ENCODE measurements at places on chromosomes 6 and 20.

DNA sequence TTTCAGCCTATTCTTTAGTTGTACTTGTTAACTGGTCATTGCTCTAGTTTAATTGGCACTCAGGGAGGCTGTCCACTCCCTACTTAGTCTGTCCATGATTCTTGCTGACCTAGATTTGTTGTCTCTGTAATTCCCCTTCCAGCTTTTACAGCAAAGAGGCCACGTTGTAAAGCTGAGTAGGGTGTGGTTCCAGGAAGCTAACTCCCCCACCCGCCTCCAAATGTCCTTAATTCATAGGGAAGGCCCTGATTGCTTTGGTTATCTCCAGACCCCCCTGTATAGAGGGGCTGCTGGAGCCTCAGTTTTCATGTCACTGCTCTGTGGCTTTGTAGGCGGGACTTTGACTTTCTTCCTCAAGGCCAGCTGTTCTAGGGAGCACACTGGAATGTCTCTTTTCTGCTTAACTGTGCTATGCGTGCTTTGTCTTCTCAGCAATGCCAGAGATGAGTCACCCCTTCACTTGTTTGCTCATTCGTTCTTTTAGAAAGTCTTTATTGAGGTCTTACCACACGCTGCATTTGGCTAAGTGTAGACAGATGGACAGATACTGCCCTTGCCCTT is 175.1 kb upstream of the JAG1 start:
- H3K27me3 ChIP-seq, result no peaks in the 10 kb centered on the region
- no peak for DNase-seq
- H3K4me1 ChIP-seq, result no peaks in the 10 kb centered on the region
- no peak overlapping the region for H3K27ac ChIP-seq
- H3K36me3 ChIP-seq, result no peaks in the 10 kb centered on the region

DNA sequence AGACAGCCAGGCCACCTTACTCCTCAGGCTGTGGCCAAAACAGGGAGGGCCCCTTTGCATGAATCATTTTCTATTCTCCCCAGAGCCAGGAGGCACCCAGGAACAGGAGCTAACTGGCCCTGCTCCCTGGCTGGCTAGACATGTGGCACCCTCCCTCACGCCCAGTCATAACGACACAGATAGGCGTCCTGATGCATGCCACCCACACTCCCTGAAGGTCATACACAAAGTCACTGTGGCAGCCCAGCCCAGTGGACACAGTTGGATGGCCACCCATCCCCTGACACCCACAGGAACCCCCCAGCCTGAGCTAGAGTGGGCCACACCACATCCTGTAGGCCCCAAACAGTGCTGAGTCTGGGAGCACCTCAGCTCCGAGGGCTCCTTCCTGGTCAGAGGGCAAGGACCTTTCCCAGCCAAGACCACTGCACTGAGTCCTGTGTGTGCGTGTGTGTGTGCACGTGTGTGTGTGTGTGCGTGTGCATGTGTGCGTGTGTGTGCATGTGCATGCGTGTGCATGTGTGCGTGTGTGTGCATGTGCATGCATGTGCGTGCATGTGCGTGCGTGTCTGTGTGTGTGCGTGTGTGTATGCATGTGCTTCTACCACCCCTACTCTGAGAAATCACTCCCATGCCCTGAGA is 21.6 kb downstream of the TFEB start:
- no peaks in the 10 kb centered on the region for H3K36me3 ChIP-seq
- H3K27ac ChIP-seq, result no peak overlapping the region
- DNase-seq, result no peak
- no peak overlapping the region for H3K4me3 ChIP-seq
- no peaks in the 10 kb centered on the region for H3K4me1 ChIP-seq
- H3K27me3 ChIP-seq, result no peaks in the 10 kb centered on the region

GRCh38 chr6:156102129-156102528 is 646.5 kb upstream of the NOX3 start:
- no peaks in the 10 kb centered on the region for H3K27me3 ChIP-seq
- H3K4me3 ChIP-seq, result no peak overlapping the region
- H3K36me3 ChIP-seq, result no peaks in the 10 kb centered on the region
- H3K27ac ChIP-seq, result no peak overlapping the region
- no peaks in the 10 kb centered on the region for H3K4me1 ChIP-seq

GRCh38 chr6:131660195-131660594 is 23.1 kb downstream of the ENPP3 start:
- H3K27ac ChIP-seq, result no peak overlapping the region
- H3K27me3 ChIP-seq, result no peaks in the 10 kb centered on the region
- no peaks in the 10 kb centered on the region for H3K36me3 ChIP-seq
- H3K4me1 ChIP-seq, result no peaks in the 10 kb centered on the region
- no peak overlapping the region for H3K4me3 ChIP-seq
- DNase-seq, result no peak

GRCh38 chr6:135506270-135506997 is 8.9 kb upstream of the AHI1 start:
- no peaks in the 10 kb centered on the region for H3K36me3 ChIP-seq
- no peaks in the 10 kb centered on the region for H3K27me3 ChIP-seq
- H3K4me3 ChIP-seq, result no peak overlapping the region
- H3K27ac ChIP-seq, result no peak overlapping the region

DNA sequence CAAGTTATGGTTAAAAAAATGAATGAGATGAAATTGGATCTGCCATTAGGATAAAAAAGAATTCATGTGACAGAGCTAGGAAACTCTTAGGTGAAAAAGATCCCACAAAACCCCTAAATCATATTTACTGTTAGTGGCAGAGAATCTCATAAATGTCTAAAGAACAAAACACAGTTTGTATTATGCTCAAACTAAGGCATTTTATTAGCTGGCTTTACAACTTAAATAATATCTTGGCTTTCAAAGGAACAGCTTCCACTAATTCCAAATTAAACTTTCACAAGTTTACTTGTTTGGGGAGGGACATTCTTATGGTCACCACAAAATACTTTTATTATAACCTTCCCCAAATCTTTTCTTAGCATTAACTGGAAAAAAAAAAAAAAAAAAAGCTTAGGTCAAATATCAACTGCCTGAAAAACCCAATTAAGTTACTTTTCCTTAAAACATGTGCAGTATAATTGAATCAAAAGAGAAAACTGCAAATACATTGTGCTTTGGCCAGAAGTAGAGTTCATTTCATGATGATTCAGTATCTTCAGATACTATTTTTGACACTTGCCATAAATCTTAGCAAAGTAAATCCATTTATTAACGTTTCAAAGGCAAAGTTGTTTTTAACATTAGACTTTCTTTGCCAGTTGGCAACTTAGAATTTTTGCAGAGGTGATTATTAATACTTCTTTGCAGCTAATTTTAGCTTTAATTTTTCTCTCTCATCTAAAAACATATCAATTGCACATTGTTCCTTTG is 14.7 kb upstream of the ALDH8A1 start:
- H3K36me3 ChIP-seq, result peaks cover 14% of the 10 kb centered on the region
- DNase-seq, result no peak
- H3K4me1 ChIP-seq, result no peaks in the 10 kb centered on the region
- no peak overlapping the region for H3K27ac ChIP-seq
- no peaks in the 10 kb centered on the region for H3K27me3 ChIP-seq

- H3K4me1 ChIP-seq, result no peaks in the 10 kb centered on the region
- no peaks in the 10 kb centered on the region for H3K27me3 ChIP-seq
- no peak overlapping the region for H3K27ac ChIP-seq
Measured at GRCh38 chr6:13741365-13741764, 29.7 kb upstream of the RANBP9 start.

Data from effector memory CD4-positive, alpha-beta T cell (primary cell).